Suppressor macrophage treated with lipopolysaccharide for 4 hours (primary cell): ENCODE measurements at places on chromosomes 3 and 15.
A peak's percentile ranks its signal among the peaks of the same experiment; 100 is the strongest.

DNA sequence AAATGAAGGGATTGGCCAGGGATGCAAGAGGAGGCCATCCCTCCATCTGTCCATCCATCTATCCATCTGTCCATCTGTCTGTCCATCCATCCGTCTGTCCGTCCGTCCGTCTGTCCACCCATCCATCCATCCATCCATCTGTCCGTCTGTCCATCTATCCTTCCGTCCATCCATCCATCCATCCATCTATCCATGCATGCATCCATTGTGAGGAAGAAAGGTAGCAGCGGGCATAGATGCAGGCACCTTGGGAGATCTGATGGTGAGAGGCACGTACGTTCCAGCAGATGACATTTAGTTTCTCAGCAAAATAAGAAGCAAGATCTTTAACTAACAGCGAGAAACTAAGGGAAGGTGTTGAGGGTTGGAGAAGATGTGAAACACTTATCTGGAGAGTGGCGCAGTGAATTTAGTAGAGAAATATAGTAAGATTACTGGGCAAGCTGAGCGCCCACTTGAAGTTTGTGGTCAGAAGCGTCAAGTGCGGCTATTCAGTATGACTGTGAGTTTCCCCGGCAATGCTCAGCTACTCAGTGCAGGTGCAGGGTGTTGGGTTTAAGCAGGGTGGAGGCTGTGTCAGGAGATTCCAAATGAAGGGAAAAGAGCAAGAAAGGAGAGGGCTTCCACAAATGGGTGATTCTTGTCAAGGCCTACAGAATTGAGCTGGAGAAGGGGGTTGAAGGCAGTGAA lies 22.4 kb upstream of the SRP14 start:
- no peak for DNase-seq

DNA sequence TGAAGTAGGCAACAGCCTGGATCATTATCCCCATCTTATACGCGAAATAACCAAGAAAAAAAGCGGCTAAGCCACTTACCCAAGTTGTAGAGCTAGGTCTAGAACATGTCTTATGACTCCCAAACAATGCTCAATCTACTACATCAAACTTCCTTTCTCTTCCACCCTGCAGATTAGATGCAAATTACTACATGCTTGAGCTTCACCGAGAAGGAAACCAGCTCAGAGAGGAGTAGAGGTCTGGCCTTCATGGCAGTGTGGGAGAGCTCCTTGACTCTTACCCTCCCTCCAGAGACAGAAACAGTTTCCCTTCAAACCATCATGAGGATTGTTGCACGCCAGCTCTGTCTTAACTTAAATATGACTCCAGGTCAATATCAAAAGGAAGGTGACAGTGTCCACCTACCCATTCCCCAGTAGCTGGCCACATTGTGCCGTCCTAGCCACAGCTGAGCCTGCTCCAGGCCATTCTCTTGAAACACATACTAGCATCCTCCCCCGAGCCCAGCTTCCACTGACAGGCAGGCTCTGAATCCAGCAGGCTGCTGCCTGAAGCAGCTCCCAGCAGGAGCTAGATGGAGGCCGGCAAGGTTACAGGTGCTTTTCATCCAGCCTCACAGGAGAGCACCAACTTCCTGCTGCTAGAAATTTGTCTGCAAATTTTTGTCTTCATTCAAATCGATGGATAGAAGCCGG lies 56.8 kb downstream of the CPN2 start:
- no peak for DNase-seq

- no peak for DNase-seq
These were observed 46.6 kb downstream of the APBA2 start for GRCh38 chr15:28932361-28932760.

DNA sequence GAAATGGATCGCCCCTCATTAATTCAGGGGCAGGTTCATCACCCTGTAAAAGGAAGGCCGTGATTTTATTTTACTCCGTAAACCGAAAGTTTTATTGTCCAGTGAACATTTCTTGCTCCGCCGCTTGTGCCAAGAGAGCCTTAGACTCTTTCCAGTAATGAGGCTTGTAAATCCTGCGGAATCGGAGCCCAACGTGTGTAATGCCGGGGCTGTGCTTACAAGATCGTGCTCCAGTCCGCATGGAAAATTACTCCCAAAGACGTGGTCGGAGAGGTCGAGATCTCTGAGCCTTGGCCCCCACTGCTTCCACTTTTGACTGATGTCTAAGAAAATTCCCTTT lies 649 bp upstream of the PLOD2 start:
- no peak for DNase-seq

DNA sequence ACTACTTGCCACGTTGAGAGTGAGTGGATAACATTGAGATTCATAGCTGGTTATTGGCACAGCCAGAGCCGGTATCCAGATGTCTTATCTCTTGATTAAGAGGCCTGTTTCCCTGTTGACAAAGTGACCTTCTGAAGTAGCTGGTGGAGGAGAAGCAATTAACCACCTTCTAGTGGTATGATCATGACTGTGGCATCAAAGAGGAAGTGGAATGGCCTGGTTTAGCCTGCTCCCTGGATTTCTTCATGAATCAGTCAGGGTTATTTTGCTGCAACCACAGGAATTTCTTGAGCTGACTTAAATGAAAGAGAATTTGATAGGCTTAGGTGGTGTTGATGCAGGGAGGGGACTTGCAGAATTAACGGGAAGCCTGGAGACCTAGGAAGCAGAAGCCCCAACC lies 398.3 kb downstream of the MFSD1 start:
- peak; percentile 40 for DNase-seq

DNA sequence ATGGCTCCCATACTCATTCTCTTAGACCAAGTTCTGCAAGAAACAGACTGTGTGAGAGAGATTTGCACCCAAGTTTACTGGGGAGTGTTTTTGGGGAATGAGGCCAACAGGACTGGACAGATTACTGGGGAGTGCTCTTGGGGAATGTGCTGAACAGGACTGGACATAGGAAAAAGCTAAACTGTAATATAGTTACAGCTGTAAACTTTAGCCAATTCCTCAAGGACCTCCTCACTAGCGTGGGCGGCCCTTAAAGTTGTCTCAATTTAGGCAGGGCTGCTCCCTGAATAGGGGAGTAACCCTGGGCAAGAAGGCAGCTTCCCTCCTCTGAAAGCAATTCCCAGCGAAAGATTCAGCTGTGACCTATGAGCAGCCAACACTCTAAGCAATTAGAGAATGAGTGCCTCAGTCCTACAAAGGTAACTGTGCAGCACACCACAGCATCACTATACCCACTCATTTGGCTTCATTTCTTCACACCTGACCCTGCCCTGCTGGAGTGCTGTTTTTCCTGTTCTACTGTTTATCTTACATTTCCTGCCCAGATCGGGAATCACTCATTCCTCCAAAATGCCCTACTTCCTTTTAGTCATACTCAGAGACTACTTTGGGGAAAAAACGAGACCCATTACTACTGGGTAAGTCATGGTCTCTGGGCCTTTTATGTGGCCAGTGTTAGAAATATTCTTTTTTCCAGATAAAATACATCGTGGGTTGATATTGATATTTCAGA lies 41.3 kb upstream of the TRIM42 start:
- no peak for DNase-seq

DNA sequence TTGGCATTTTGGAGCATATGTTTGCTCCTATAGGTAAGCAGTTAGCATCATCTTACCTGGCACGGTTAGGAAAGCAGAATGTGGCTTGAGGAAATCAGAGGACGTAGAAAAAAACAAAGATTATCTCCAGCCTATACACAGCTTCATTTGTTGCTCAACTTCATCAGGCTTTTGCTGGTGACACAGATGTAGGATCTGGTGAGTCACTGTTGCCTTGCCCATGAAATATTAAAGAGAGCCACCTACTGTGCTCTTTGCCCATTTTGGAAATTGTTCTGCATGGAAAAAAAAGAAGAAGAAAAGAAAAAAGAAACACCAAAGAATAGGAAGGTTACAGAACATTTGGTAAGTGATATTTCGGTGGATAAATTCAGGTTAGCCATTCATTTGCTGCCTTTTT lies 3.8 kb downstream of the IL1RAP start:
- peak; percentile 70 for DNase-seq

GRCh38 chr3:63945558-63946096 lies 33.4 kb upstream of the SCAANT1 start:
- no peak for DNase-seq

GRCh38 chr15:53955396-53955795 lies 22.8 kb upstream of the UNC13C start:
- DNase-seq, result no peak

DNA sequence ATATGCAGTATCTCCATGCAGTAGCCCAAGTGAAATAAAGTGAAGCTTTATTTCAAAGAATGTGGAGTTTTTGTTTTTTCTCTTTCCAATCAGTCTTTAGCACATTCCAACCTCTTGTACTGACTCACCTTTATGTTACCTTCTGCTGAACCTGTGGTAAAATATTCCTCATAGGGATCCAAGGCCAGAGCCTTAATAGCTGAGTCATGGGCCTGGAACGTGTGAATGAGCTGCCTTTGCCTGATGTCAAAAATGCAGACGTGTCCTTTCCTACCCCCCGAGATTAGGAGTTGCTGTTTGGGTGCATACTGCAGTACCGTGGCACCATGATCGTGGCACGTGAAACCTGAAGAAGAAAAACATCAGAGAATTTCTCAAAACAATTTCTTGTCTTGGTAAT lies 108.5 kb downstream of the GLDN start:
- DNase-seq, result no peak

DNA sequence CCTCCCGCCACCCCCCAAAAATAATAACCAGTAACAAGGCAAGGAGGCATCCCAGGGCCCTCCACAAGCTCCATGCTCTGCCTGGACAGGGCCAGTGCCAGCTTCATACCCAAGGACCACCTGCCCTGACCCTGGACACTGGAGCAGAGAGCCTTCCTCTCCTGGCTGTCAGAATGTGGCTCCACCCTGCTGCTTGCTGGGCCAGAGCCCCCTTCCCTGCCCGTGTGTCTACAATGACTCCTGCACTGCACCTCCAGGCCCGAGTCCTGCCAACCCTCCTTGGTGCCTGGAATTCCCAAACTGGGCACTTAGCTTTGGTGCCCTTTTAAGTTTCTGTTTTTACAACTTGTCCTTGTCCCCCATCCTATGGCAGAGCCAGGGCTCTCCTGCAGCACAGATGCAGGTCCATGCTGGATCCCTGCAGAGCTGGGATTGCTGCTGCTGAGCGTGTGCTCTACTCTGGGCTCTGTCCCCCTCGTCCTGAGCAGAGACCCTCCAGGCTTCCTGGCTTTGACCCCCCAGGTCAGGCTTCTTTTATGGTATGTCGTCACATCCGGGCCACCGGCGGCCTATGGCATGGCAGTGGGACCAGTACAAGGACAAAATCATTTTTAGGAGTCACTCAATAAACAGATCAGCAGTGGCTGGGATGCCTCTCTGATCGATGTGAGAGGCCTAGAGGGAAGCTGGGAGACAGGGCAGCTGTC lies 11.4 kb upstream of the SNRPA1 start:
- DNase-seq, result no peak

DNA sequence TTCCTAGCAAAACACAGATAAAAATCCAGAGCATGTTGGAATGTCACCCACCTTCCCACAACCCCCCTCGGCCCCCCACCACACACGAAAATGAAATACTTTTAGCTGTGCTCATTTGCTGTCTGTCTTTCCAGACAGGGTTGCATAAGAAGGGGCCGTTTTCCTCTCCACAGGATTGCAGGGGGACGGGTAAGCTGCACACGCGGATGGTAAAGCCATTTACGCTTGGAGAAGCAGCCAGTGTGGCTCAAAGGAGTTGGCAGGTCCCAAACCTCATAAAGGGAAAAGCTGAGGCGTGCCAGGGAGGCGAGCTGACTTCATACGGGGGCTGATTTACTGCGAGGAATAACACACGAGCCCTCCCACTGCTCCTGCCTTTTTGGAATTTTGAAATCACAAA lies 47.4 kb upstream of the ITGA11 start:
- no peak for DNase-seq

GRCh38 chr15:79025802-79026201 lies 64.8 kb downstream of the RASGRF1 start:
- no peak for DNase-seq

- peak; percentile 86 for DNase-seq
These were observed 82.2 kb upstream of the CTDSPL start for GRCh38 chr3:37779289-37780152.

GRCh38 chr15:40016224-40016865 lies 22.6 kb downstream of the SRP14 start:
- DNase-seq, result no peak

DNA sequence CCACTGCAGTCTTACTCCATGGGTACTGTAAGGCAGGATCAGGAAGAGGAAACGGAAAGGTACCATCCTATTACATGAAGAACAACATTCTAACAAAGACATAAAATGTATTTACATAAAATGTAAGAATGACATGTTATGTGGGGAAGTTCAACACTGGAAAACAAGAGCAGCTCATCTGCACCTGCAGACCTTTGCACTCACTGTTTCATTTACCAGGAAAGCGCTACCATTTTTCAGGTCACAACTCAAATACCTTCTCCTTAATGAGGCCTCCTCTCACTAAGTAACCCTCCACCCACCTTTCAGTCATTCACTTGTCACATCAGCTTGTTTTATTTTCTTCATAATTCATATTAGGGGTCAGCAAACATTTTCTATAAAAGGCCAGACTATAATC lies 2.6 kb downstream of the TMCC1 start:
- no peak for DNase-seq

- DNase-seq, result peak; percentile 53
These were observed 68.8 kb upstream of the ZNF148 start for GRCh38 chr3:125443923-125444322.

- DNase-seq, result no peak
These were observed 154.2 kb upstream of the LRIG1 start for GRCh38 chr3:66655044-66655443.

- DNase-seq, result no peak
These were observed 22.2 kb downstream of the CCDC39 start for GRCh38 chr3:180657094-180657493.

GRCh38 chr3:166052440-166052839 lies 215.2 kb upstream of the BCHE start:
- no peak for DNase-seq

GRCh38 chr3:28726840-28727239 lies 378.2 kb upstream of the AZI2 start:
- no peak for DNase-seq

DNA sequence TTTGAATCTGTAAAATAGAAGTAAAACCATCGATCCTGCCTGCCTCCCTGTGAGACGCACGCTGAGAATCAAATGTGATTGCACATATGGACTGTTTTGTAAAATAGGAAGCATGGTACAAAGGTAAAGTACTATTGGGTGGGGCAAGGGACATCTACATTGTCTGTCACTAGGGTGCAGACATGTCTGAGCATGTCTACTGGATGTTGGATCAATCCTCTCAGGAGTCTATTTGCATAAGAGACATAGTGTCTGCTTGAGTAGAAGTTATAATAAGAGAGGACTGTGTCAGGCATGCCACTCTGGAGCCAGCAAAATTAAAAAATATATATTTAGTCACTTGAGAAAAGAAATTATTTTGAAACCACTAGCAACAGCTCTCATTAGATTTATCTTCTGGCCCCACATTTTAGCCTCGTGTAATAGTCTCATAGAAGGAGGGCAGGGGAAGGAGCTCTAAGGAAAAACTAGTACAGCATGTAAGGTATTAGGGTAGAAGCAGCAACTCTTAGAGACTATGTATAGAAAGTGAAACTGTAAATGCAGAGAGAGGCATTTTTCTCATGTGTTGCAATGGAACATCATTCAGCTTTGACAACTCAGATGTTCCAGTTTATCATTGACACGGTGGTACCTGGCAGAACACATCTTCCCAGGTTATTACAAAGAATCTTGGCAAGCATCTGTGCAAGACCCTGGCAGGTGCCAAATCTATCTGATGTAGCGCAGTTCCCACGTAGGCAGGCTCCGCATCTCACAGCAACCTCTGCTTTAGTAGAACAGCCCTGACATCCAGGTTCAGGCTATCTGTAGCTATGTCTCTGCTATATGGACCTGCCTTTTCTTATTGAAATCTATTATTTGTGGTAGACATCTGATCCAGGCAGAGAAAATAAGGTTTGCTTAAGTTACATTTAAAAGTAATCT lies 85.2 kb upstream of the CHL1 start:
- DNase-seq, result no peak
